Left kidney (tissue), 8 donors: ENCODE measurements at places on chromosomes 4 and X. TPM values are rescaled to one million over a fixed set of nuclear protein-coding genes. Genes with fewer than 3 reads are reported as not detected.

The GAGE12C gene
- polyA plus RNA-seq = not detected

The GSX2 gene
- not detected for polyA plus RNA-seq

The PITX2 gene
- 3.8 TPM for polyA plus RNA-seq

The XK gene
- 1.1 TPM for polyA plus RNA-seq

The GPRASP1 gene
- 18.2 TPM for polyA plus RNA-seq

The TCP11X2 gene
- polyA plus RNA-seq = 2.4 TPM

The UGT2B17 gene
- 0.15 TPM for polyA plus RNA-seq

The CT55 gene
- polyA plus RNA-seq = 0.10 TPM

The ARMCX2 gene
- 87.7 TPM for polyA plus RNA-seq

The CXCL8 gene
- 0.63 TPM for polyA plus RNA-seq

The NALF2 gene
- 0.35 TPM for polyA plus RNA-seq

The DDIT4L gene
- polyA plus RNA-seq = 2.5 TPM

The NPNT gene
- 199 TPM for polyA plus RNA-seq

The LGI2 gene
- polyA plus RNA-seq = 26.7 TPM

The STATH gene
- polyA plus RNA-seq = 1.5 TPM

The PALLD gene
- 203 TPM for polyA plus RNA-seq
